ENCODE measurements at places on chromosomes 6 and 20.

DNA sequence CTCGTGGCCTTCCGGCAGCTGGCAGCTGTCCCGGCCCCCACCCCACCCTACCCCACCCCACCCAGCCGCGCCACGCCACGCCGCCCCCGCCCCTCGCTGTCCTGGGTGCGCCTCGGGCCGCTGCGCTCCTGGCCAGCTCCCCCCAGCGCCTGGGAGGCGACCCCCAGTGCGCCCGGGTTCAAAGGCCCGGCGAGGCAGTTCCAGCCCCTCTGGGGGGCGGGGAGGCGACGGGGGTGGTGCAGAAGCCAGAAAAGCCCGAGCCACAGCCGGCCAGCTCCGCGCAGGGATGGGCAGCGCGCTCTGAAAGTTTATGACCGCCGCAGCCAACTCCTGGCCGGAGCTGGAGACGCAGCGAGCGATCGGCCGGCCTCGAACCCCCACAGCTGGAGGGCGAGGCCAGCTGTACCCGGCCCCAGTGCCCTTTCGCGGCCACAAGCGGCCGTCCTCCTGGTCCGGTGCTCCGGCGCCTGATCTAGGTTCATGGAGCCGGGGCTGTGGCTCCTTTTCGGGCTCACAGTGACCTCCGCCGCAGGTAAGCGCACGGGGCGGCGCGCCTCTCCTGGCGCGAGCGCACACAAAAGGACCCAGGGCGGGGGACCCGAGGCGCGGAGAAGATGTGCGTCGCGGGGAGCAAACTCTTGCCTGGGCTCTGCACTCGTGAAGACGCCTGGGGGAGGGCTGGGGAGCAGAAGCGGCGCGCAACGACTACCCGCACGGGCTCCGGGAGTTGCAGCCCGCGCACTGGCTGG lies at the start of gene EDN3:
Gene EDN3 (plus strand): TSS at position 279 of the 749 bp plus-strand sequence. CDS start 202 bp downstream, at position 481.
- no peak for DNase-seq

DNA sequence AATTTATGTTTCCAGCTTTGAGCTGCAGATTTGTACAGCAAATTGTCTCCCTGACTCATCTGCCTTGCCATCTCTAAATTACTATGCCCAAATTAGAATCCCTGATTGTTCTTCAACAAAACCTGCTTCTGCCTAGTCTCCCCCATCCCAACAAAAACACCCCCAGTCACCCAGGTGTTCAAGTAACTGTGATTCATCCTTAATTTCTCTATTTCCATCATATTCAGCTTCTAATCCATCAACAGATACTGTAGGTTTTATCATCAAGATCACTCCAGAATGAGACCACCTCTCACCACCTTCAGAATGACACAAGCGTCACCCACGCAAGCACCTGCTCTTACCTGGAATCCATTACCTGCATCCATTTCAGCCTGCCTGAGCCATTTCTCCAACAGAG lies 498.5 kb downstream of the PRKN start:
- no peak for DNase-seq

DNA sequence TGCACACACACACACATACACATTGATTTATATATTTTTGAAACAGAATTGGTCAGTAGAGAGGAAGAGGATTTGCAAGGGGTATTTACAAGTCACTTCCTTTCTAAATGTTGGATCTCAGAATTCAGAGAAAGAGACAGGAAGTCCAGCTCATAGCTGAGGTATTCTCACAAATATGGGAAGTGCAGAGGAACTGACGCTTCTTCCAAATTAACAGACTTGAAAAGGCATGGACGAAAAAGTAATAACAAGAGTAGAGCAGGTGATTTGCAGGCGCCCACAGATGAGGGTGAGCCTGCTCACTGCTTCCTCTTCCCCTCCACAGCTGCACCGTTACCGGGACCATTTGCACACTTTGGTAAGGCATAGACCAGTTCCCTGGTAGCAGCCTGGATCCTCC lies 246.4 kb downstream of the PHACTR1 start:
- no peak for DNase-seq

DNA sequence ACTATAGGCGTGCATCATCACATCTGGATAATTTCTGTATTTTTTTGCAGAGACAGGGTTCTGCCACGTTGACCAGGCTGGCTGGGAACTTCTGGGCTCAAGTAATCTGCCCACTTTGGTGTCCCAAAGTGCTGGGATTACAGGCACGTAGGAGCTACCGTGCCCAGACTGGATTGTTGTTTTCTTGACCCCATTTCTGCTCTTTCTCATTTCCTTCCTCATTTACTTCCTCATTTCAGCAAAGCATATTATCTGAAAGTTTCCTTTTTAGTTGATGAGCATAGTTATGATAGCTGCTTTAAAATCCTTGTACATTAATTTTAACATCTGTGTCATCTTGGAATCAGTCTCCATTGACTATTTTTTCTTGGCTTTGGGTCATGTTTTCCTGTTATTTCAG lies 301.0 kb upstream of the RUNX2 start:
- no peak for DNase-seq

DNA sequence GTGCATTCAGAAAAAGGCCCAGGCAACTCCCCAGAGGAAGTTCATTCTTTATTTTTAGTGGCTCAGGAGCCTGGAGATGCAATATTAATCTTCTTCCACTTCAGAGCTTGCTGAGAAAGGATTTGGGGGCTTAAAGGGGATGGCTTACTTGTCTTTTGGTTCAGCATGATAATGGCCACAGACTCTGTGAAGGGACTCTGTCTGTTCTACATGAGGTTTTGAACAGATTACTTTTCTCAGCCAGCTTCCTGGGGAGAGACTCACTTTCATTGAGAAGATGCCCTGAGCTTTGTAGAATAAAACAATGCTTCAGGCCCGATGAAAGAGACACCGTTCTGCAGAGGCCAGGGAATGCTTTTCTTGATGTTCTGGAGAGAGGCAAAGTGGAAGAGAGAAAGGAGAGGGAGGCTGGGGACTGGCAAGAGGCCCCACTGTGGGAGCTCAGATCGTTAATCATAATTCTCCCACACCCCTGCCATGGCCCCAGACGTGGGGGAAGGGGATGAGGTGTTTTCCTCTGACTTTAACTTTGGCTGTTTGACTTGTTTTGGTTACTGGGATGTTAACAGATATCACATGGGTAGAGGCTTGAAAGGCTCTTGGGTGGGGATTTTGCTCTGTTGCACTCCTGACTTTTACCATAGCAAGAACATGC lies 19.1 kb downstream of the SCP2D1 start:
- no peak for DNase-seq

DNA sequence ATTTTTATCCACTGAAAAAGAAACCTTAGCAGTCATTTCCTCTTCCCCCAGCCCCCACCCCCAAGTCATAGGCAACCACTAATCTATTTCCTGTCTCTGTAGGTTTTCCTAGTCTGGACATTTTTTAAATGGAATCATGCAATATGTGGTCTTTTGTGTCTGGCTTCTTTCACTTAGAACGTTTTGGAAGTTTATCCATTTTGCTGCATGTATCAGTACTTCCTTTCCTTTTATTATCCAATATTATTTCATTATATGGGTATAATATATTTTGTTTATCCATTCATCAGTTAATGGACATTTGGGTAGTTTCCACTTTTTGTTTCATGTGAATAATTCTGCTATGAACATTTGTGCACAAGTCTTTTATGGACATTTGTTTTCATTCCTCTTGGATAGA lies 99.3 kb upstream of the BMP5 start:
- DNase-seq = no peak

- no peak for DNase-seq
Measured at GRCh38 chr6:35719404-35719829, 17.4 kb upstream of the ARMC12 start.

- DNase-seq = no peak
Measured at GRCh38 chr20:2515203-2515602, 6.5 kb upstream of the ZNF343 start.

DNA sequence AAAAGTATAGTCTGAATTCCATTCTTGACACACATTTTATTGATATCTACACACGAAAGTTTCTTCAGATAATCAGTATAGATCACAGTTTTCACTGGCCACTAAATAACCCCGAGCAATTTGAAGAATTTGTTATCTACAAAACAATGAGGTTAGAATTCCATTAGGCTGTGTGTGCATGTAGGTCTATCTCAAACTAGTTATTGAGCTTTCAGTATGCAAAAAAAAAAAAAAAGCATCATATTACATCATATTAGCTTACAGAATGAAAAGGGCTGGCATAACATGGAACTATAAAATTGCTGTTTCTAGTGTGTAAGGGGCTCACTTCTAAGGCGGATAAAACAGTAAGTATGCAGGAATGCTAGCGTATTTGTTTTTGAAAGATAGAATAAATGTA lies 59.5 kb upstream of the ADGRG6 start:
- DNase-seq = no peak

DNA sequence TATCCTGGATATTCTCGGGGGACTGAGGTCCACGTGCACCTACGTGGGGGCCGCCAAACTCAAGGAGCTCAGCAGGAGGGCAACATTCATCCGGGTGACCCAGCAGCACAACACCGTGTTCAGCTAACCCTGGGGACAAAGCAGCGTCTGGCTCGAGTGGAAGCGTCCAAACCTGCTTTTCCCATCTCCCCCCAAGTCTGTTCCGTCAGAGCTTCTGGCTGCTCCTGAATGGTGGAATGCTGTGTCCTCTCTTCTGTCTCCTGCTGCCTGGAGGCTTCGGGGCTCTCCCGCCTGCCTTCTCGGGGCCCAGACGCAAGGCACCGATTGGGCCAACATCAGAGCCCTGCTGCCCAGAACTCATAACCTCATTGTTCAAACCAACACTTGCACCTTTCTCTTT lies 56.7 kb downstream of the GMPR start:
- no peak for DNase-seq

- no peak for DNase-seq
Measured at GRCh38 chr6:117555262-117555849, 47.0 kb downstream of the GOPC start.

GRCh38 chr6:92879526-92879925 lies 539.8 kb downstream of the EPHA7 start:
- DNase-seq = no peak

DNA sequence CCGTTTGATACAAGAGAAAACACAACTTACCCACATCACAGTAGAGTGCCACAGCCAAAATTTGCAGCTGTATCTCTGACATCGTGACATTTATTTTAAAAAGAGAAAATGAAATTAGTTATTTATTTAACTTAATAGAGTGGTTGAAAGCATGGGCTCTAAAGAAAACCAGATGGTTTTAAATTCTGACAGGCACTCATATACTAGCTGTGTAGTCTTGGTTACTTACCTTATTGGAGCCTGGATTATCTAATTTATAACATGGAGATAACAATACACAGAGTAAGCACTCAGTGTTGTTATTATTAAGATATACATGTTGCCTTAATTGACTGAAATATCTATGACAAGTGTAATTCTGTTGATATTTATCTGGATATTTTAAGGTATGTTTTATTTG lies 334.9 kb downstream of the GRIK2 start:
- no peak for DNase-seq

DNA sequence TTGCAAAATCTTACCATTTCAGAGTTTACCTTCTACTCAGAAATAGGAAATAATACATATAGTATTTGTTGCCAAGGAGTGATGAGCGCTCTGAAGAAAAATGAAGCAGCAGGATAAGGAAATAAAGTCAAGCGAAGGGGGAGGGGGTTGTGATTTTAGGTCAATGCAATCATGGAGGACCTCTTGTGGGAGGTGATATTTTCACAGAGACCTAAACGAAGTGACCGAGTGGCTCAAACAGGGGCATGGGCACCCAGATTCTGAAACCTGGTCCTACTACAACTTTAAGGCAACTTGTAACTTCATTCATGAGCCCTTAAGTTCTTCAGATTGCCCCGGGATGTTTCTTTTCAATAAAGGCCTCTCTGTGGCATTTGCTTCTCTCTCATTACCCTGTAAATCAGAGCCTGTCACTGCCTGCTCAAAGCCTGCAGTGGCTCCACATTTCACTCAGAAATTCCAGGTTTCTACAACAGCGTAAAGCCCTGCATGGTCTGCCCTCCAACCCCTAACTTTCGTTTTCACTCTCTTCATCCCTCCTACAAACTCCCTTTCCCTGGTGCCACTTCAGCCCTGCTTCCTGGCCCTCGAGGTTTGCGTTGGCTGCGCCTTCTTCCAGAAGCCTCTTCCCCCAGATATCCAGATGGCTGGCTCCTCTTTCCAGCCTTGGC lies 162.7 kb downstream of the TBC1D7 start:
- peak; percentile 26 for DNase-seq

- DNase-seq = no peak
Measured at GRCh38 chr6:134389658-134390057, 71.7 kb upstream of the SGK1 start.

- DNase-seq = no peak
Measured at GRCh38 chr6:83092756-83093399, 25.4 kb downstream of the DOP1A start.

DNA sequence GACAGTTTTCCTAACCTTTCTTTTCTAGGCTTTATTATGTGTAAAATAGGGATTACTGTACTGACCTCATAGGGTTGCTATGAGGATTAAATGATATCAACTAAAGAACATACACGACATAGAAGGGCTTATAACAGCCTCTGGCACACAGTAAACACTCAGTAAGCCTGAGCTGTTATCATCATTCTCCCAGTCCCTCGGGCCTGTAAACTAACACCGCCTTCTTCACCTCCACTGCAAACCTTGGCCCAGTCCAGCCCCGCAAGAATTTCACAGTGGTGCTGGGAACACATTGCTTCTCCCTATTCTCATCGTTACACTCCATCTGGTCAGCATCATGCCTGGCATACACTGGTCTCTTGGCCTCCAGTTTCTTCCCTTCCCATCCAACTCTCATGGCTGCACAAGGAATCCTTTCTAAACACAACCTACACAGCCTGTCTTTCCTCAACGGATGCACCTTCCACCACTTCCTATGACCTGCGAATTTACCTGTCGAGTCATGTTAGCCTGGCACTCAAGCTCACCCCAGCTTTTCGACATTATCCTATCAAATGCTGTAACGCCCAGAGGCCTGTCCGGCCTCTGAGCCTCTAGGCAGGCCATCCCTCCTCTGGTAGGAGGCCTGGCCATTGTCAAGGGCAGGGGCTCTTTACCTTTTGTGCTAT lies 92.1 kb downstream of the FYN start:
- DNase-seq = no peak

- DNase-seq = no peak
Measured at GRCh38 chr6:56693246-56693607, 50.5 kb upstream of the DST start.

DNA sequence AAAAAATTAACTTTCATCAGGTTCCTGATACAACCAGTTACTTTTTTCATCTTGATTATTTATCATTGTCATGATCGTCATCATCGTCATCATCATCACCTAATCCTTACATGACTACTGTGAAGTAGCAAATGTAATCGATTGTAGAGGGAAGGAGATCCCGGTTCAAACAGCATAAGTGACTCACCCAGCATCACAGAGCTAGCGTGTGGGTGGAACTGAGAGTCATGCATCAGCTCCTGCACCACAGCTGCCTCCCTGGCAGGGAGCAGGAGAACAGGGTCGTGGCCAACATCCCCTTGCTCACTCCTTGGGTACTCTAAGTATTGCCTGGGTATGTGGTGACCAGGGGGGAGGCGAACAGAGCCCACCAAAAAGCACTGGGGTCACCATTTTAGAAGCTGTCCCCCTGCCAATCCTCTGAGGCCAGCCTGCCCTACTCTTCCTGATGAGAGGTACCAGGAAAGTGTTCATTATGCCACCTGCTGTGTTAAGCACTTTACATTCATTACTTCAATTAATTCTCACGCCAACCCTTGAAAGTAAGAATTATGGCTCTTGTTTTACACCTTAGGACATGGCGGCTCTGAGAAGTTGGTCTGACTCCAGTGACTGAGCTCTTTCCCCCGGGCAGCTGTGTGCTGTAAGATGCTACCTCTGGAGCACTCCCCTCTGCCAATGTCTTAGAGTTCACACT lies 425.2 kb downstream of the CD83 start:
- no peak for DNase-seq

- no peak for DNase-seq
Measured at GRCh38 chr6:160464744-160465143, 116.6 kb downstream of the SLC22A3 start.

GRCh38 chr6:138527411-138528088 lies 28.3 kb upstream of the NHSL1 start:
- no peak for DNase-seq

All from SK-MEL-5 (cell line).